ENCODE measurements at places on chromosomes 1 and 21. TPM values are rescaled to one million over a fixed set of nuclear protein-coding genes. Genes with fewer than 3 reads are reported as not detected.
A peak's percentile ranks its signal among the peaks of the same experiment; 100 is the strongest.

GRCh38 chr21:45103971-45104520 is 29.7 kb downstream of the ADARB1 start:
- ATAC-seq, result no peak

DNA sequence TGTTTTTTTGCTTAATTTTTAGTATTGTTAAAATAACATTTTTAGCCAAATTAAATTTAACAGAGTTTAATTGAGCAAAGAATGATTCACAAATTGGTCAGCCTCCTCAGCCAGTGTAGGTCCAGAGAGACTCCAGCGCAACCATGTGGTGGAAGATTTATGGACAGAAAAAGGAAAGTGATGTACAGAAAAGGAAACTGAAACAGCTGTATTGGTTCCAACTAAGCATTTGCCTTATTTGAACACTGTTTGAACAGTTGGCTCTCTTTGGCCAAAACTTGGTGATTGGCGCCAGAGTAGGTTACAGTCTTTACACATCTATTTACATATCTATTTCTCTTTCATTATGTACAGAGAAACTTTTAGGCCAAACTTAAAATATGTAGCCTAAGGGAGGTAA is 19.4 kb downstream of the RPS6KC1 start:
- ATAC-seq, result peak; percentile 59

The SLC35F3 gene
- total RNA-seq, result 0.13 TPM

The USH2A gene
- total RNA-seq, result not detected

The GPR37L1 gene
- total RNA-seq, result not detected

GRCh38 chr1:212637902-212638301 is 29.3 kb downstream of the ATF3 start:
- no peak for ATAC-seq

The SPRR3 gene
- not detected for total RNA-seq

- ATAC-seq, result no peak
Measured at GRCh38 chr21:44578371-44579055, 1.9 kb downstream of the KRTAP10-5 start.

The TPTE gene
- total RNA-seq, result not detected

GRCh38 chr1:91680556-91681155 is 180.0 kb downstream of the CDC7 start:
- no peak for ATAC-seq

The EYA3 gene
- total RNA-seq, result 40.8 TPM

DNA sequence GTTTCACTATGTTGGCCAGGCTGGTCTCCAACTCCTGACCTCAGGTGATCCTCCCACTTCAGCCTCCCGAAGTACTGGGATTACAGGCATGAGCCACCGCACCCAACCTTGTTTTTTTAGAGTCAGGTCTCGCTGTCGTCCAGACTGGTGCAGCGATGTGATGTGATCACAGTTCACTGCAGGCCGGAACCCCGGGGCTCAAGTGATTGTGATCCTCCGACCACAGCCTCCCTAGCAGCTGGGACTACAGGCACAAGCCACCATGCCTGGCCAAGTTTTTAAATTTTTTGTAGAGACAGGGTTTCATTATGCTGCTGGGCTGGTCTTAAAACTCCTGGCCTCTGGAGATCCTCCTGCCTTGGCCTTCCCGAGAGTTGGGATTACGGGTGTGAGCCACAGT is 46.1 kb upstream of the LIN9 start:
- ATAC-seq, result no peak

DNA sequence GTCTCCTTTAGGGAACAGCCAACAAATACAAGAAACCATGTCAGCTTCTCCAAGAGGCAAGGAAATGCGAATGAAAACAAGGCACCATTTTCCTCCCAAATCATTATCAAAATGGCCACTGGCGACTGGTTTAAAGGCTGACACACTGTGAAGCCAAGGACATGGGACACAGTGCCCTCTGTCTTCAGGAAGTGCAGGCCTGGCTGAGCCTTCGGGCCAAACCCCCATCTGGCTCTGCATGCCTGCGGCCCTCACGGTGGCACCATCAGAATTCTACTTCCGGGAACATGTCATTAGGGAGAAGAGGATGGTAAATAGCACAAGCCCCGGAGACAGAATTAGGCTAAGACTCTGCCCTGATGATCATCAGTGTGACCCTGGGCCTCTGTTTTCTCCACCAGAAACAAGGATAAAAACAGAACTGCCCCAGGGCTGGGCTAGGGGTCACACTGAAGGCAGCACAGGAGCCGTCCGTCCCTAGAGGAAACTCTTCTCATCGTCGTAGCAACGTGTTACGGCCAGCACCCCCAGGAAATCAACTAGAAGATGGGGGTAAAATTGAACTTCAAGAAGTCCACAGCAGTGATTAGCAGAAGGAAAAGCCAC is 103.5 kb downstream of the NPHP4 start:
- ATAC-seq, result no peak

The PADI3 gene
- not detected for total RNA-seq

- no peak for ATAC-seq
Measured at GRCh38 chr1:102630041-102630440, 478.3 kb downstream of the COL11A1 start.

DNA sequence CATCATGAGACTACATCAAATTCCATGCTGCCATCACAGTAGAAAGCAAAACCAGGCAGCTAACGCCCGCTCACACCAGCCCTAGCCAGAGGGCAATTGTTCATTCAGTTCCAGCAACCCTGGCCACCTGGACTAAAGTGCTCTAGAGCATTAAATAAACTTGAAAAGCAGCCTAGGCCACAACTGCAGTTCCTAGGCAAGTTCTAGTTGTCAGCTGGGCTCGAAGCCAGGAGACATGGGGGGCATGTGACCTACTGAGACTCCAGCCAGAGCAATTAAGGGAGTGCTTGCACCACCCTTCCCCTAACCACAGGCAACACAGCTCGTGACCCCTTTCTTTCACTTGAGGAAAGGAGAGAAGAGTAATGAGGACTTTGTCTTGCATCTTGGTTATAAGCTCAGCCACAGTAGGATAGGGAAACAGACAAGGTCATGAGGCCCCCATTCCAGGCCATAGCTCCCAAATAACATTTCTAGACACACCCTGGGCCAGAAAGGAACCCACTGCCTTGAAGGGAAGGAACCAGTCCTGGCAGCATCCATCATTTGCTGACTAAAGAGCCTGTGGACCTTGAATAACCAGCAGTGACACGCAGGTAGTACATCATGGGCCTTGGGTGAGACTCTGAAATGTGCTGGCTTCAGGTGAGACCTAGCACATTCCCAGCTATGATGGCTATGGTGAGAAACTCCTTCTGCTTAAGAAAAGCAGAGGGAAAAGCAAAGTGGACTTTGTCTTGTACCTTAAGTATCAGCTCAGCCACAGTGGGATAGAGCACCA is 77.0 kb downstream of the ZZZ3 start:
- no peak for ATAC-seq

The BLZF1 gene
- 13.9 TPM for total RNA-seq

DNA sequence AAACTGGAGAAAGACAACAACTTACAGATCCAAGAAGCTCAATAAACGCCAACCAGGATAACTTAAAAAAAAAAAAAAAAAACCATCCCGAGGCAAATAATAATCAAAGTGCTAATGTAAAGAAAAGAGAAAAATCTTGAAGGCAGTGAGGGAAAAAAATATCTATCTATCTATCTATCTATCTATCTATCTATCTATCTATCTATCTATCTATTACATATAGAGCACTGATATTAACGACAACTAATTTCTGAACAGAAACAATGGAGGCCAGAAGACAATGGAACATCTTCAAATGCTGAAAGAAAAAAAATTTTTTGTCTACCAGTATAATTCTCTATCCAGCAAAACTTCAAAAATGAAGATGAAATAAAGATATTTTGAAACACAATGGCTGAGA is 18.0 kb downstream of the PACC1 start:
- no peak for ATAC-seq

- ATAC-seq, result no peak
Measured at GRCh38 chr1:161100556-161100955, 2.4 kb downstream of the KLHDC9 start.

- ATAC-seq, result no peak
Measured at GRCh38 chr1:16186655-16187235, 25.7 kb downstream of the ARHGEF19 start.

DNA sequence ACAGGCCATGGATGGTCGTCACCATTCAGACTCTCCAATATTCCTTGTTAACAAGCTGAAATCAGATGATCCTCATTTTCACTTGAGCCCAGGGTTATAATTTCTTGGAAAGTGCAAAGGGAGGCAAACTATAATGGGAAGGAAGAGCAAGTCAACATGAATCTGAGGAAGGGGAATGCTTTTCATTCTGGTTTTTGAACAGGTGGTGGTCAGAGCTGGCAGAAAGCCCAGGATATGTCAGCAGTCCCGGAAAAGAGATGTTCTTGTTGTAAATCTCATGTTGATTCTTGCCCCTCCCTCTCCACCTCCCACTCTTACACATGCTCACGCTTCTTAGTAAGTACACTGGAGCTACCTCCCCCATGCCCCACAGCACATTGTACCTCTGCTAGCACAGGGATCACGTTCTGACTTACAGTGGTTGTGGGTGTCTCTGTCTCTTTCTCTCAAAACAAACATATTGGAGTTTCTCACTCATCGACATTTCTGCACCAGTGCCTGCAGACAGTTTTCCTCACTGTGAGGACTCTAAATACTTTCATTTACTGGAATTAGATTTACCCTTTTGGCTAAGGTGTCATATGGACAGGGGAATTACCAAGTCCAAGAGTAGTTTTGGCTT is 77.6 kb downstream of the XCL2 start:
- peak; percentile 82 for ATAC-seq

The MROH9 gene
- total RNA-seq, result not detected

- ATAC-seq, result no peak
Measured at GRCh38 chr1:212053993-212054392, 18.4 kb downstream of the DTL start.

The PGBD5 gene
- total RNA-seq, result 0.52 TPM

The GJA4 gene
- not detected for total RNA-seq

GRCh38 chr1:40305451-40305850 is 11.6 kb downstream of the COL9A2 start:
- ATAC-seq, result peak; percentile 40

The SPATA6 gene
- 1.1 TPM for total RNA-seq

- peak; percentile 70 for ATAC-seq
Measured at GRCh38 chr1:116508984-116509980, 61.5 kb downstream of the CD58 start.

DNA sequence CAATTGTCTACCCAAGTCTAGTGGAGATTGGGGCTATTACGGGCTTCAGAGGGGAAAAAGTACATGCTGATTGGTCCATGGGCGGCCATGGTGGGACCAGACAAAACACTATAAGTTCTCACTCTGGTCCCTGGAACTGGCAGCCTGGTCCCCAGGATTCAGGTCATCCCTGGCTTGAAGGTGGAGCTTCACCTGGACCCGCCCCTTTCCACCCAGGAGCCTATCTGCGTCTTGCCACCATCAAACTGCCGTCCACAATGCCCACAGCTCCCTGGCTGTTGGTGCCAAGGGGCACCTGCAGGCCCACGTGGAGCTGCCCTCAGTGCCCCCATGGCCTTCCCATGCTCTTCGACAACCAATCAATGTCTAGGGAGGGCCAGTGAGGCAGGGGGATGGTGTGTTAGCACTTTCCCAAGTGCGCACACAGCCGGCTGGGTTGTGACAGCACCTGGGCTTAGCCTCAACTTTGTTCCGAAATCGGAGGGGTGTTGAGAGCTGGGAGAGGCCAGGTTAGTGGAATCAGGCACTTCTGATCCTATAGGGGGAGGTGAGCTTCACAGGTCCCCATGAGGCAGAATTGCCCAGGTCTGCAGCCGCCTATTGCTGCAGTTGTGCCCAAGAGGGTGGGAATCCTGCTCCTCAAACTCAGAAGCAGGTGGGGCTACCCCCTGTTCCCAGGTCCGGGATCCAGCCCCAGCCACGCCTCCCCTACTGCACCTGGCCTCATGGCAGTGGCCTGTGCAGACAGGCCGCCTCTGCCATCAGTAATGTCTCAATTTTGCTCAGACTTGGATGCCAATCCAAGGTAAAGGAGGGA is 1369.4 kb upstream of the PRMT6 start:
- no peak for ATAC-seq

GRCh38 chr21:36552434-36552785 is 72.5 kb upstream of the CLDN14 start:
- no peak for ATAC-seq

The CR1 gene
- 0.19 TPM for total RNA-seq

GRCh38 chr1:87093286-87093685 is 178.9 kb downstream of the HS2ST1 start:
- ATAC-seq, result no peak

- no peak for ATAC-seq
Measured at GRCh38 chr1:112540226-112540794, 31.5 kb downstream of the WNT2B start.

DNA sequence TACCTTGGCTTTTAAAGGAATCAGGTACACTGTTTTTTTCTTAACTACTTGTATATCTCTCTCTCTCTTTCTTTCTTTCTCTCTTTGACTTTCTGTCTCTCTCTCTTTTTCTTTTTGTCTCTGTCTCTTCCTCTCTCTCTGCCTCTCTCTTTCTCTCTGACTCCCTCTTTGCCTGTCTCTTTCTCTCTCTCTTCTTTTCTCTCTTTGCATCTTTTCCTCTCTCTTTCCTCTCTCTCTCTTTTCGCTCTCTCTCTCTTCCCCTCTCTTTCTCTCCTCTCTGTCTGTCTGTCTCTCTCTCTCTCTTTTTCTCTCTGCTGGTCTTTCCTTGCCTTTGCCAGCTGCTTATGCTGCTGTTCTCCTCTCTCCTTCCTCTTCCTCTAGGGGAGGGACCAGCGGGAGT is 143.2 kb downstream of the TRIM33 start:
- no peak for ATAC-seq

DNA sequence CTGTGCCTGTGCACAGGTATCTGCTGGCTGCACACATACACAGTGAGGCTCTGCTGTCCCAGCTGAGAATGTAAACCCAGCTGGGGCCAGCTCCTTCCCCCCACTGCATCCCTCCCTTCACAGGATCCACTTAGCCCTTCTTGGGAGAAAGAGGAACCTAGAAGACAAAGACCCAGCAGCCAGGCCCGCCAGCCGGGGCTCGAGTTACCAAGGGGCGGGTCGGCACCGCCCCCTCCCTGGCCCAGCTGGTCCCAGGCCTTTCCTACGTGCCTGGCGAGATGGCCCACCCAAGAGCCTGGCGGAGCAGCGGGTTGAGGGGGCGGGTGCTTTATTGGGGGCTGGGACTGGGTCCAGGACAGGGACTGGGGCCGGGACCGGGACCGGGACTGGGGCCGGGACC is 2.1 kb downstream of the SH3BGRL3 start:
- no peak for ATAC-seq

DNA sequence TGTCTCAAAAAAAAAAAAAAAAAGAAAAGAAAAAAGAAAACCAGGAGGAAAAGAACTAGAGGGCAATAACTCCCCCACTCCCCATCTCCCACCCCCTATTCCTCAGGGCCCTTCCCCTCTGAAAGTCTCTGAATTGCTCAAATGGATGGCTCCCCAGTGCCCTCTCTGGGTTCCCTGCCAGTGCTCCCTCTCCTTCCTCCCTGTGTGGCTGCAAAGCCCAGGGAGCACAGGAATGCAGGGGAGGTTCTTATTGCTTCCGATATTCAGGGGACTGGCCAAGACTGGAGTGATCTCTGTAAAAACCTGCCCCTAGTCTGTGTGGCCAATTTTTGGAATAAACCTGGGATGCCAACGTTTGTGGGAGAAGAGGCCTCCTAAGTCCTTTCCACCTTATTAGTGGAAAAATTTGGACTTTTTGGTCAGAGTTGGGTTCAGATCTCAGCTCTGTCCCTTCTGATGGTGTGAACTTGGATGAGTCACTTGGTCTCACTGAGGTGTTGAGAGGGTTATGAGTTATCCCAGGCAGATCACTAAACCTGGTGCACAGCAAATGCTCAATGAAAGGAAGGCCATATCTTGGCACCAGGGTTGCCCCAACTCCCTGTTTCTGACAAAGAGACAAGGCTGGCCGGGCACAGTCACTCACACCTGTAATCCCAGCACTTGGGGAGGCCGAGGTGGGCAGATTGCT is 13.4 kb upstream of the ARHGEF10L start:
- no peak for ATAC-seq

Data from activated T-helper 17 cell treated with anti-CD3 and anti-CD28 coated beads, Interleukin-2, amount 50 U/mL, for 72 hours (primary cell).